Skeletal muscle cell (primary cell): ENCODE measurements at places on chromosomes 7 and 10.

DNA sequence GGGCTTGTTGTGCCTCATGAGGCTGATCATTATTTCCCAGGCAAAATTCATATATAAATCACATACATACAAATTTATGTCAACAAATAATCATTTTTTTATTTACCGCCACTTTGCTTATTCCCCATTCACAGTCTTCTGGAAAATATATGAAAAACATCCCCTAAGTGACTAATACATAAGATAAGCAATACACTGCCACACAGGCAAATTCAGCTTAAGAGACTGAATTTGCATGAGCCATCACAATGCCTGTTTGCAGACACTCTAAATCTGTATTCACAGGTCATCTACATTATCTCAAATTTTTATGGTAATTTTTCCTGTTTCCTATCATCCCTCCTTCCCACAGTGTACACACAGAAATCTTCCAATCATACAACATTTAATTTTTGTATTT, 13.2 kb downstream of the OSBPL3 start:
- no peak for DNase-seq

DNA sequence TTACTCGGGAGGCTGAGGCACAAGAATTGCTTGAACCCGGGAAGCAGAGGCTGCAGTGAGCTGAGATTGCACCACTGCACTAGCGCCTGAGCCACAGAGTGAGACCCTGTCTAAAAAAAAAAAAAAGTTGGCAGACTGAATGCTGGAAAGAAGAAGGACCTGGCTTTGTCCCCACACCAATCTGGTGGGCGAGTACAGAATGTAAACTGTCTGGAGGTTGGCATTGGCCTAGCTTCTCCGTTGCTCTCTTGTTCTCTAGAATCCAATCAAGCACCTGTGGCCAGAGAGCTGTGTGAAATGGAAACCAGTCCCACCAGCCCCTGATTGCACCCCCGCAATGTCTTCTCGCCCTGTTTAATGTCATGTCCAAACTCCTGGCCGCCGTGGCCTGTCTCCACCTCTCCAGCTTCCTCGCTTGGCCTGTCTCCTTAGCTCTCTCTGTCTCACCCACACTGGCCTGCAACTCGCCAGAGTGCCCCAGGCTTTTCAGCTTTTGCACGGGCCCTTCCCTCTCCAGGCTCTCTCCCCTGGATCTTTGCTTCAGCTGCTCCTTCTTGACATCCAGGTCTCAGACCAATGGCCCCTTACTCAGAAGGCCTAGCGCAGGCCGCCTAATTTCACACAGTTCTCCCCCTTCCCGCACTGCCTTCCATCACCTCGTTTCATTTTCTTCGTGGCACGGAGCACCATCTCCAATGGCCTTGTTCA, 670 bp upstream of the AGK start:
- DNase-seq: no peak

GRCh38 chr10:130364631-130365411, 228.6 kb downstream of the GLRX3 start:
- DNase-seq: no peak

DNA sequence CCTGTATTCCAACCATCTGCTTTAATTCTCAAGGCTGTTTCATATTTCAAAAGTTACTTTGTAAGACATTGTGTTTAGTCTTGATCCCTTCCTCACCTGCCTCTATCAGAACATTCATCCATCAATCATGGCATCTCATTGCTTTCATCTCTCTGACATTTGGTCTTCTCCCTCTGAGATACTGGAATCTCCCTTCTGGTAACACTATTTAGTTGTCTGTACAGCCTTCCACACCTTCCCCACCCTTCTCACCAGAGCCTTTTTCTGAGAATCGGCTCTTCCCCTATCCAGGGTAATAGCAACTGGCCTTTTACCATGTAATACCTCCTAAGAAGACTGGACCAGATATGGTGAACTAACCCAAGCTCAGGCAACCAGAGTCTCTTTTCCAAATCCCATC, 10.1 kb downstream of the CACNA2D1 start:
- no peak for DNase-seq
